HFFc6 (cell line): ENCODE measurements at places on chromosomes 5 and 9.

DNA sequence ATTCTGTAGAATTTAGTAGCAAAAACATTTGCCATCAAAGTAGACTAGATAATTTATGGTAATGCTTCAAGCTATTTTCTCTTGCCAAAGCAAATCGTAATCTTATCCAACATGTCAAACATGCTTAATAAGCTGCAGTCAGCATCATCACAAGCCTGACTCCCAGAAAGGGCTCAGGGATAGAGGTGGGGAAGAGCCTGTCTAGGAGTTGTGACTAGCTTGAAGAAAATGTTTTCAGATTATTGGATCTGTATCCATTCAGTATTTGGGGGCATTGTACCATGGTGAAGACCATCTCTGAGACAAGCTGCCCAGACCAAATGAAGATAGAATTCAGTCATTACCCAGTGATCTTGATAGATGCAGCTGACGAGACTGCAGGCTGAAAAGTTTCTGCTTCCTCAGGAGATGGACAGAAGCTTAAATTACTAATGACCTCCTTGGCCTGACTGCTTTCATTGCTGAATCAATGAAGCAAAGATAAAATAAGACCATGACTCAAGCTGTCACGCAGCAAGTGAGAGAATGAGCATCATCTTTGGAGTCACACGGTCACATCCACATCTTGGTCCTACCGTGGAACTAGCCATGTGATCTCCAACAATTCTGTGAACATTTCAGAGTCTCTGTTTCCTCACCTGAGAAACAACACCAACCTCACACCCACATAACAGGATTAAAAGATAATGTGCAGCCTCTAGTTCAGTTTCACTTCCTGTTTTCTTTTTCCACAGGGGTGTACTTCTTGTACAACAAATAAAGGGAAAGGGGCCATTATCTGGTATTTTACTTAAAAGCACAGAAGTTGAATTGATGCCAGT lies 9.4 kb downstream of the ERAP2 start:
- no peak for DNase-seq

- no peak for DNase-seq
Measured at GRCh38 chr5:53825016-53825415, 264.6 kb downstream of the NDUFS4 start.

DNA sequence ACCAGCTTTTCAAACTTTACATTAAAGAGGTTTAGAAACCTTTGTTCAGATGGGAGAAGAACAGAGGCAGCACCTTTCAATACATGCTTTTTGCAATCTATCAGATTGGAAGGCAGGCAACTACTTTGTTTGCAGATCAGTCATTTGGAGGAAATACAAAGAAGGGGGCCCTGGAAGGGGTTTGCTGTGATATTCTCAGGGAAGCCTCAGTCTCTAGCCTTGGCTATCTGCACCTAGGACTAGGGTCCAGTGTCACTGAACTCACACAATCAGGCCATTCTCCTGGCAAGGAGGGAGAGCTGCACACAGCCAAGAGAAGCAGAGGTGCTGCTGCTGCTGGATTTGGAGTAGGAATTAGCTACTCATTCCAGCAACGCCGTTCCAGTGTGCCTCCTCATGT lies 79.5 kb downstream of the CRB2 start:
- no peak for DNase-seq

- no peak for DNase-seq
Measured at GRCh38 chr5:10859393-10860195, 98.6 kb upstream of the DAP start.

GRCh38 chr9:21432672-21433425 lies 7.4 kb upstream of the IFNA1 start:
- no peak for DNase-seq

GRCh38 chr9:114721491-114722079 lies 39.6 kb upstream of the TEX48 start:
- no peak for DNase-seq

DNA sequence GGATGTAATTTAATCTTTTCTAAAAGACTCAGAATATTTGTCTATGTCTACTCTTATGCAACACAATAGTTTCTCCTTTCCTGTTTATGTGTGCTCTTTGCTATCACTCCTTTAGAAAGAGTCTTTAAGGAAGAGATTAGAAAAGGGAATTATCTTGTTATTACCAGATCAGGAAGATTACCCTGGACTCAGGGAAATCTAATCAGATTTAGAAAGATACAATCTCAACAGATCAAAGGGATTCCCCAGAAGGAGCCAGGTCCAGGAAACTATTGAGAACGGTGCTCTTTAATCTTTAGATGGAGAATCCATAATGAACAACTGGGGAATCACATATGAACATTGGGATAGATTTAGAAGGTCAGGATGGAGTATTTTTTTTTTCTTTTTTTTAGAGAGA lies 32.4 kb upstream of the ZFR start:
- no peak for DNase-seq

DNA sequence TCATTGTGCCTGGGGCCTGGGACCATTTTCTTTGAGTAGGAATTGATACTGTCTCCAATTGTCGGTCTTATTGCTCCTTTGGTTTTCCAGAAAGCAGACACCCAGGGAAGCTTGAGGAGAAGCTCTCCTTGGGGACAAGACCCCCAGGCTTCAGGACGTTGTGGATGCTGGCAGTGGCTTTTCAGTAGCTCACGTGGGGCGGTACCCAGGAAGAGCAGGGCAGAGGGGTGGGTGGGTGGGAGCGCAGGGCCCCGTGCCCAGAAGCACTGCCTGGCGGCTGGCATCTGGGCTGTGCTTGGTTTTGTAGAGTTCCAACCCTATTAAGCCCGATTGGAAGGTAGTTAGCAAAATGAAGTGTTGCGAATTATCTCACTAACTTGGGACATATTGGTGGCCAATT lies 374.2 kb upstream of the IRX1 start:
- DNase-seq = no peak

DNA sequence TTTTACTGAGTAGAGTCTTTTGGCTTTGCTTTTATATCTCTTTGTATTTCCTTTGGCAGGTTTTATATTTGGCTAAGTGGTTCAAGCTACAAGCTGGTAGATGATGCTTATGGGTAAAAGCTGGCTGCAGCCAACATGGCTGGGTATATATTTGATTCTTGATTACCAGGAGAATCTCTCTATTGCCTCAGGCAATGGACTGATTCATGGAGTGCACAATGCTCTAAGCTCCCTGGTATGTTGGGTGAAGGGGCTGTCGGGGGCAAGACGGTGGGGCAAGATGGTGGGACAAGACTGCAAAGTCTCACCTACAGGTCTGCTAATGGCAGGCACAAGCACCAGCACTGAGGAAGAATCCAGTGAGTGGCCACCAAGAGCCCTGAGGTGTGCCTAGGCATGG lies 366.6 kb downstream of the DMAC1 start:
- no peak for DNase-seq

DNA sequence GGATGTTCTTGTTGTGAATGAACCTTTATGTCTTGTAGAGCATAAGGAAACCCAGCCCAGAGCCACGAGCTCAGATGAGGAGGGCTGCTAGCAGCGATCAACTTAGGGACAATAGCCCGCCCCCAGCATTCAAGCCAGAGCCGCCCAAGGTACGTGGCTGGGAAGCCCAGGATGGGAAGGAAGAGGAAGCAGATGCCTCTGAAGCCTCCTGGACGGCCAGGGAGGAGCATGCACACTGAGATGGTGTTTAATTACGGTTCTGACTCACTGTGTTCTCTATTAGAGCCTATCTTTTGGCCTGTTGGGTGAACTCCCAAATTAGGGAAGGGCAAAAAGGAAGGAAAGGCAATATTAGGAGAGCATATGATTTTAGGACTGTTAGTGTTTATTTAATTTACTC lies 75.3 kb downstream of the TJP2 start:
- no peak for DNase-seq

- DNase-seq = peak; percentile 55
Measured at GRCh38 chr5:82388181-82388580, 110.0 kb upstream of the RPS23 start.

DNA sequence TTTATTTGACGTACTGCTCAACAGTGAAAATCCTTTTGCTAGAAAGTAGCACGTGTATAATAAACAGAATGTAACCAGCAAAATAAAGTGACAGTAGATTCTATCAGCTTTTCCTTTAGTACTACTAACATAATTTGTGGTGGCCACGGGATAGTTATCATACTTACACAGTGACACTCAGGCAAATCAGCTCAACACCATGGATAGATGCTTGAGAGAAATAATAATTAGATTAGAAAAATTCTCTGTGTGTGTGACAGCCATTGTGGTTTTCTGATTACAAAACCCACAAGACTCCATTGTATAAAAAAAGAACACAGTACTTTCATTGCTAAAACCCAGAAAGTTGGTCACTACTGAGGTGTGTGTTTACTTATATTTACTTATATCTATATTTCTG lies 101.1 kb downstream of the MUSK start:
- DNase-seq = peak; percentile 47

DNA sequence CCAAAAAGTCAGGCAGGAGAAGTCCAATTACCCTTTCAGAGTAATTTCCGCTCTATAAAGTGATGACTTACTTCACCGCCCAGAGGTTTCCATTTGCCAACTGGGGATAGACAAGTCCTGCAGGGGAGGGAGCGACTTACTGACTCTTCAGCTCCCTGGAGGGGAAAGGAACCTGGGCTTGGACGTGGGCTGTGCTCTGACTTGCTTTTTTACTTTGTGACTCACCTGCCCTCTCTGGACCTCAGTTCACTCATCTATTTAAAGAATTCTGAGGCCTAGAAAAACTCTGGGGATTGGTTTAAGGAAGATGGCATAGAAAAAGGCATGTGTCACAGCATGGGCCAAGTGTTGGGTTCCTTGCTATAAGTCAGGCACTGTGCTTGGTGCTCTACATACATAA lies 180.4 kb upstream of the TRIM32 start:
- DNase-seq = no peak

GRCh38 chr5:137022043-137022442 lies 477.1 kb downstream of the SPOCK1 start:
- no peak for DNase-seq

DNA sequence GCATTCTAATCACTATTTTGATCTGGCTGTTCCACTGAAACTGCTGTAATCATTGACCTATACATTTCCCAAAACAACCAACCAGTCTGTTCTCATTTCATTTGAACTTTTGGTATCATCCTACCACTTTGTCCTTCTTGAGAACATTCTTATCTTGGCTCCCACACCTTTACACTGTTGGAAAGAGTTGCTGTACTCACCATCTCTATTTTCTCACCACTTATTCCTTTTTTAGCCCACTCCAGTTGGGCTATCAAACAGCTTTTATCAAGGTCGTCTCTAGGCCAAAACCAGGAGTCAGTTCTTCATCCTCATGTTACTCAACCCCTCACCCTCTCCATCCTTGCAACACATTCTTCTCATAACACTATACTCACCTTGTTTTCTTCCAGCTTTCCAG lies 170.1 kb downstream of the KDM4C start:
- no peak for DNase-seq

GRCh38 chr5:52964138-52964537 lies 25.0 kb upstream of the ITGA2 start:
- peak; percentile 55 for DNase-seq

DNA sequence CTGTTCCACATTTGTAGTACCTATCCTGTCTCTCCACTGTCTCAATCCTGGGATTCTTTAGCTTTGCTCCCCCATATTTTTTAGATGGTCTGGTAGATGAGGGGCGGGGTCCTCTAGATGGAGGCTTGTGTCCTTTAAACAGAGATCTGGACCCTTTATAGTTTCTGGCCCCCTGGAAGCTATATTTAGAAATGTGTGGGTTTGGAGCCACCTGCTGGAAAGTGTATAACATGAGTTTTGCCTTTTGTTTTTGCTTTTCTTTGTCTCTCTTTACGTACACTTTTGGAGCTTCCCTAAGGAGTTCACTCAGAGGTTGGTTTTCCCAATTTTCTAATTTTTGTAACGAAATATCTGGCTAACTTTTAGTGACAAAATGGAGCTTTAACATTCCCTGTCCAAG lies 110.7 kb downstream of the CFAP95 start:
- DNase-seq = peak; percentile 10

DNA sequence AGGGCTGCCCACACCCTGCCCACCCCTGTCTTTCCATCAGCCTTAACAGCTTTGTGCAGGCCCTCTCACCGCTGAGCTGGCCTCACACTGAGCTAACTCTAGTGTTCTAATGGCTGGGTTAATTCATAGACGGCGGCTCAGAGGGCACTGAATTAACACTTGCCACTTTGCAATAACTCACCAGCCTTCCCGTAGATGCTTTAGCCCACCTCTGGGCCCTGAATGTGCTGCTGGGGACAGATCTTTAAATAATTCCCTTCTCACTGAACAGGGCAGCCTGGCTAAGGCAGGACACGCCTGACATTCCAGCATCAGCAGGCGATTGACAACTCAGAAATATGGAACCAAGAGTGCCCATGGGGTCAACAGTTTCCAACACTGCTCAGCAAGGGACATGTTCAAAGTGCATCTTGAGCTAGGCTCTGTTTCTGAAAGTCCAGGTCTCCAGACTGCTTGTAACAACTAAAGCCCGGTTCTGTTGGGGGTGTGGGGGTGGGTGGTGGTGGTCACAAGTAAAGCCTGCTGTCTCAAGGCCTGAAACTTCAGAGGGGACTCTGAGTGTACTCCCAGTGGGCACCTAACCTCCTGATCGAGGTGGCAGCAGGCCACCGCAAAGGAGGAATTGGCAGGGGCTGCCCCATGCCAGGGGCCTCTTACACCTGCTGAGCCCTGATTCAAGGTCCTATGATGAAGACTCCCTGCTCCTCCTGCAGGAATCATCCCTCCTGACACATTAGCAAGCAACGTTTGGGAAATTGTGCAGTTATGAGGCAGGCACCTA lies 248.3 kb downstream of the FSTL4 start:
- DNase-seq = no peak

DNA sequence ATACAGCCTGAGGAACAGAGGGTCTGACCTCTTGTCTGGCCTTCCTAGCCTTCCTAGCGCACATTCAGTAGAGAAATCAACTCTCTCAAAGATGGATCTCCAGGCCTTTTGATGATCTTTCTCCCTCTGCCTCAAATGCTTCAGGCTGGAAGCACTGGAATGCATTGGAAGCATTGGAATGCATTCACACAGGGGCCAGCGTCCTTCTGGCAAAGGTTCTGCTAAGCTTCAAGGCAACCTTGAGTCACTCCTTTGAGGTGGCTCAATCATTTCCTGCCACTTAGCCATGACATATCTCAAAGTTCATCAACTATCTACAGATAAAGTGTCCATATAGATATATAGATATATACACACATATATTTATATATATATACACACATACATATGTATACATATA lies 42.9 kb downstream of the OR2K2 start:
- DNase-seq = peak; percentile 56

DNA sequence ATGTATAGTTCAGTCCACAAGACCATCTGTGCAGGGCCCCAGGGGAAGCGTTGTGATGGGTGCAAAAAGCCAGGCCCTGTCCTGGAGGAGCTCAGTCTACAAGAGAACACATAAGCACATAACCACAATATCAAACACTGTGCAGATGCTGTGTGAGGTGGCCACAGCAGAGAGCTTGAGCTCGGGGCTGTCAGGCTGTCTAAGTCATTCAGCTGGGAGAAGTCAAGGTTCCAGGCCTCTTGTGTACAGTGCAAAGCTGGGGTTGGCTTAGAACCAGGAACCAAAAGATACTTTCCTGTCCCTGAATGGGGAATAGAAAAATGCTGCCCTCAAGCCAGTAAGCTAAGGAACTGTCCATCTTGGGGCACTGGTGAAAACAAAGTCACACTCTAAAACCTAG lies 75.0 kb downstream of the PRDM6 start:
- DNase-seq = no peak
